ENCODE measurements at places on chromosomes 4 and X. TPM values are rescaled to one million over a fixed set of nuclear protein-coding genes. Genes with fewer than 3 reads are reported as not detected.

GRCh38 chr4:173411106-173411693 is 12.3 kb upstream of the SCRG1 start:
- no peaks in the 10 kb centered on the region for H3K4me1 ChIP-seq
- no peak overlapping the region for H3K27ac ChIP-seq
- H3K27me3 ChIP-seq: no peaks in the 10 kb centered on the region
- no peak overlapping the region for H3K4me3 ChIP-seq
- no peak for DNase-seq
- H3K36me3 ChIP-seq: no peaks in the 10 kb centered on the region

GRCh38 chrX:102345916-102346315 is 93.9 kb downstream of the NXF2B start:
- H3K4me3 ChIP-seq: no peak overlapping the region
- no peaks in the 10 kb centered on the region for H3K27me3 ChIP-seq
- H3K36me3 ChIP-seq: no peaks in the 10 kb centered on the region
- DNase-seq: peak; percentile 10
- H3K4me1 ChIP-seq: no peaks in the 10 kb centered on the region

DNA sequence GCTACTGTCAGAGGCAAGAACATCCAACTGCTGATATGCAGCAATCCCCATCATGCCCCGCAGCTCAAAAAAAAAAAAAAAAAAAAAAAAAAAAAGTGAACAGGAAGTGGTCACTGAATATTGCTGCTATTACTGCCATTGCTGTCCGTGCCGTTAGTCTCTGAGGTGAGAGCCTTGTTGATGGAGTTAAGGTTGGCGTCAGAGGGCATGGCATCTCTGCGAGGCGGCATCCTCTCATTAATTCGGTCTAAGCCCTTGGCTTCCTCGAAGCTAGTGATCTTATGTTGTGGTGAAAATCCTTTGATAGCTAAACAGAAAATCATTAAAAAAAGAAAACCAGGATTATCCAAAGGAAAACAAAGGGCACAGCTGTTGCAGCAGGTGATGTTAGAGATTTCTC is 321.6 kb downstream of the PPP3CA start:
- peaks cover 13% of the 10 kb centered on the region for H3K4me1 ChIP-seq
- no peaks in the 10 kb centered on the region for H3K27me3 ChIP-seq
- no peak overlapping the region for H3K27ac ChIP-seq
- H3K4me3 ChIP-seq: no peak overlapping the region

DNA sequence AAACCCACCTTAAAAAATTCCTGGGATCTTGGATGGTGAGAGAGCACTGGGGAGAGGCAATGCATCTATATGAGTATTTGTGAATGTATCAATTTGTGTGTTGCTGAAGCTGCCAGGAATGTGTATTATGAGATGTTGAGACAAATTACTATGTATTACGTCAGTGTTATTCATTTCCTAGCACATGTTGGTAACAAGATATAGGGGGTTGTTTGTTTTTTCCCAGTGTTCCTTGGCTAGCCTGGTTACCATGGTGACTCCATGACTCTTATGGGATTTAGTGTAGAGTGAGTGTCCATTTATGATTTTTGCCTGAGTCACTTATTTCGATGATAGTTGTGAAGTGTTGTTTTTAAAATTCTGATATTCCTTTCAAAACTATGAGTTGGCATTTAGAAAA is 65.6 kb downstream of the RAB40A start:
- no peaks in the 10 kb centered on the region for H3K36me3 ChIP-seq
- DNase-seq: no peak
- H3K27me3 ChIP-seq: no peaks in the 10 kb centered on the region

GRCh38 chr4:111781611-111782010 is 363.6 kb upstream of the FAM241A start:
- DNase-seq: no peak
- no peak overlapping the region for H3K27ac ChIP-seq
- no peaks in the 10 kb centered on the region for H3K4me1 ChIP-seq
- H3K27me3 ChIP-seq: no peaks in the 10 kb centered on the region
- no peaks in the 10 kb centered on the region for H3K36me3 ChIP-seq
- no peak overlapping the region for H3K4me3 ChIP-seq

- H3K4me3 ChIP-seq: no peak overlapping the region
- no peaks in the 10 kb centered on the region for H3K27me3 ChIP-seq
- H3K27ac ChIP-seq: no peak overlapping the region
- H3K4me1 ChIP-seq: peaks cover 33% of the 10 kb centered on the region
Observed at GRCh38 chrX:133335027-133335426, 80.3 kb downstream of the GPC4 start.

DNA sequence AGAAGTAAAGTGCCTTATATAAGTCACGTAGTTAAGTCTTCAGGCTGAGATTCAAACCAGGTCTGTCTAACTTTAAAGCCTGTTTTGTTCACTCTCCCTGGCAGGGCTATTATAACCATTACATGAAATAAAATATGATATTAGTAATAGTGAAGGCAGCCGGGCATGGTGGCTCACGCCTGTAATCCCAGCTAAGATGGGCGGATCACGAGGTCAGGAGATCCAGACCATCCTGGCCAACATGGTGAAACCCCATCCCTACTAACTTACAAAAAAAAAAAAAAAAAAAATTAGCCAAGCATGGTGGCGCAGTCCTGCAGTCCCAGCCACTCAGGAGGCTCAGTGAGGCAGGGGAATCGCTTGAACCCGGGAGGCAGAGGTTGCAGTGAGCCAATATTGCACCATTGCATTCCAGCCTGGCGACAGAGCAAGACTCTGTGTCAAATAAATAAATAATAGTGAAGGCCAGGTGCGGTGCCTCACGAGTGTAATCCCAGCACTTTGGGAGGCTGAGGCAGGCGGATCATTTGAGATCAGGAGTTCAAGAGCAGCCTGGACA is 22.1 kb upstream of the SOWAHD start:
- DNase-seq: no peak
- H3K4me3 ChIP-seq: no peak overlapping the region
- no peaks in the 10 kb centered on the region for H3K4me1 ChIP-seq
- no peaks in the 10 kb centered on the region for H3K36me3 ChIP-seq

- H3K27ac ChIP-seq: peak within 1 kb of the TSS; percentile 71
- no peaks in the 10 kb centered on the region for H3K4me1 ChIP-seq
- DNase-seq: no peak
- H3K36me3 ChIP-seq: no peaks in the 10 kb centered on the region
Observed at GRCh38 chrX:67543818-67544217, at the start of gene AR. Gene AR, plus strand, starts transcription at chrX:67544021. Its CDS starts 1,126 bp downstream, at chrX:67545147.

GRCh38 chrX:30241724-30242415 is at the start of gene MAGEB4:
Gene MAGEB4, plus strand, starts transcription at chrX:30242000. Its CDS starts 136 bp downstream, at chrX:30242136.
- H3K4me1 ChIP-seq: no peaks in the 10 kb centered on the region
- no peak within 1 kb of the TSS for H3K27ac ChIP-seq
- H3K4me3 ChIP-seq: no peak within 1 kb of the TSS

DNA sequence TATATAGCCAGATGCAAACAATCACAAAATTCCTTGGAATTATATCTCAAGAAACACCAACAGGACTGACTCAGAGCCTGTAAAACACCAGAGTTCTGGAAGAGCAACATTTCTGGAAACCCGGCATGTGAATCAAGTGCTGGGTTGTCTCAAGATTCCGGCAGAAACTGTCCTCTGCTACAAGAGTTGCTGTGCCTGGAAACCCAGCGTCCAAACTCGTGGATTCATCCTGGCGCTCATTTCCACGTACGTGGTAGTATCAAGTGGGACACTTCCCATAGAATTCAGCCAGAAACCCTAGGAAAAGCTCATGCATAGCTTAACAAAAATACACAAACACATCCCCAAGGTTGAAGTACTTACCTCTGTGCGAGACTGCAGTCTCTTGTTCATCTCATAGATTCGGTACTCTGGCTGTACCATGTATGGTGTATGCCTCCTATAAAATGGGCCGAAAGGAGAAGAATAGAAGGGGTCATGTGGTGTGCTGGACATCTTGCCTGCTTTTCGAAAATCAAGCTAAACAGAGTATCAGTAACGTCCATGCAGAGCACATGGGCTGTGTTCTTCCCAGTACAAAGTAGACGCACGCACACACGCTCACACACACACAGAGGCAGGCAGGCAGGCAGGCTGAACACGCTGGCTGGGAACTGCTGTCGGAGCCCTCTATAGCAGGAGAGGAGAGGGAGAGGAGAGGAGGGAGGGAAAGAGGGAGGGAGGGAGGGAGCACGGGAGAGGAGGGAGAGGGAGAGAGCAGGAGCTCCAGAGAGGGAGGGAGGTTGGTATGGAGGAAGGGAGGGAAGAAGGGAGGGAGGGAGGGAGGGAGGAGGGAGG is at the start of gene LDB2:
Gene LDB2 (minus strand): TSS at position 655 of the 837 bp plus-strand sequence.
- H3K4me1 ChIP-seq: no peaks in the 10 kb centered on the region
- H3K4me3 ChIP-seq: peak within 1 kb of the TSS; percentile 64
- H3K27ac ChIP-seq: no peak within 1 kb of the TSS

GRCh38 chr4:55636656-55636999 is 530 bp upstream of the NMU start:
- H3K36me3 ChIP-seq: no peaks in the 10 kb centered on the region
- no peaks in the 10 kb centered on the region for H3K27me3 ChIP-seq
- no peak overlapping the region for H3K27ac ChIP-seq

- no peak overlapping the region for H3K27ac ChIP-seq
- no peak for DNase-seq
- no peaks in the 10 kb centered on the region for H3K4me1 ChIP-seq
- no peak overlapping the region for H3K4me3 ChIP-seq
- H3K36me3 ChIP-seq: peaks cover 26% of the 10 kb centered on the region
Observed at GRCh38 chr4:5656415-5656814, 51.9 kb downstream of the EVC2 start.

DNA sequence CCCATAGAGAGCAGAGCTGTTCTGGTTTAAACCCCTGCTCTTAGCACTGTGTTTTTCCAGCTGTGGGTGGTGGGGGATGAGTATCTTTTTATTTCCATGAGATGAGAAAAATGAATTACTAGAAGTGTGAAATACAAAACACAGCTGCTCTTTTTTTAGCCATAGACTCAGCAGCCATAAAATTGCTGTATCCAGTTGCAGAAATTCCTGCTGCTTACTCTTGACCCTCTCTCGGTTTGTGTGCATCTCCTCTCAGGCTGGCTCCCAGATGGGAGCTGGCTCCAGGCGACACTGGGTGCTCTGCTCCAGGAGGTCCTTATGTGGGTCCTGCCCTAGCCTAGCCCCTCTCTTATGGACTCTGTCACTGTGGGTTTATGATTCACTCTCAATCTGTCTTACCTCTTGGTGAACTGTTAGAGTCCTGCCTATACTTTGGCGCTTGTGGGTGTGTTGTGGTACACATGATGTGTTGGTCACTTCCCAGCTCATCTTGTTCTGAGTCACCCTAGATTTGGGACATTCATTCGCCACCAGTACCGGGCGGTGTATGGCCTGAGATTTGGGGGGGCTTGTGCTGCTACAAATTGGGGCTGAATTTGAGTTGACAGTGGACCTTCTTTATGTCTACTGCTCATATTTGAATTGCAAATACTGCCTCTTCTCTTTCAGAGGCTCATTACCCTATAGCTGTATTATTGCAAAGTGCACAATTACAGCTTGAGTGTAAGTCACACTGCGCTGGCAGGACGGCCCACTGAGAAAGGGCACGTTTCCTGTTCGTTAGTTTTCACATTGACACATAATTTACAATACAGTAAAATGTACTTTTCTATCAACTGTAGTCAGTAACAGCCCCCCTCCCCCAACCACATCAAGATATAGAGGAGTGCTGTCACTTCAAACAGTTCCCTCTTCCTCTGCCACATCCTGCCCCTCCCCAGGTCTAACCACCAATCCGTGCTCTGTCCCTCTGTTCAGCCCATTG is 46.9 kb upstream of the MSANTD1 start:
- no peak overlapping the region for H3K4me3 ChIP-seq
- DNase-seq: no peak
- H3K36me3 ChIP-seq: peaks cover 14% of the 10 kb centered on the region
- H3K27ac ChIP-seq: no peak overlapping the region

- H3K27ac ChIP-seq: no peak overlapping the region
- H3K4me1 ChIP-seq: no peaks in the 10 kb centered on the region
- H3K4me3 ChIP-seq: no peak overlapping the region
- H3K36me3 ChIP-seq: no peaks in the 10 kb centered on the region
Observed at GRCh38 chr4:106914223-106914622, 121.9 kb downstream of the DKK2 start.

DNA sequence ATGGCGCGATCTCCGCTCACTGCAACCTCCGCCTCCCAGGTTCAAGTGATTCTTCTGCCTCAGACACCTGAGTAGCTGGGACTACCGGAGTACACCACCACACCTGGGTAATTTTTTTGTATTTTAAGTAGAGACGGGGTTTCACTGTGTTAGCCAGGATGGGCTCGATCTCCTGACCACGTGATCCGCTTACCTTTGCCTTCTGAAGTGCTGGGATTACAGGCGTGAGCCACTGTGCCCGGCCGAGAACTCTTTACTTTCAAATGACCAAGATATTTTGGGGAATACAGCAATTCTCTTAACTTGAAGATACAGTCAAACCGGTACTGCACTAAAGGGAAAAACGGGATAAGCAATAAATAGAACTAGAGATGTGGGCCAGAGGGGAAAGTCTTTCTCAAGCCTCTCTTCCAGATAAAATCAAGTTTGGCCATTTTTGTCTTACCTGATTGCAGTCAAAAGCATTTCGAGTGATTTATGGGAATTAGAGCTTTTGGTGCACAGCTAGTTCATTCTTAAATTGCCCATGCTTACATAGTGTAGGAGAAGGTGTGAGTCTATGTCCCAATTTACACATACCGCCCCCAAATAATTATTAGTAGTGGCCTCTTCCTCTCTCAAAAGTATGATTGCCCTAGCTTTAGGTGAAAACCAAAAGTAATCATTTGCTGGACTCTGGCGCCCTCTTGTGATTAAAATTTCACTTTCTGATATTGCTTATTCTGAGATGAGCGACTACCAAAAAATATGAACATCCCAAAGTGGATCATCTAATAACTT is 53.2 kb upstream of the ABCG2 start:
- no peak overlapping the region for H3K27ac ChIP-seq
- DNase-seq: no peak
- no peaks in the 10 kb centered on the region for H3K27me3 ChIP-seq
- no peaks in the 10 kb centered on the region for H3K36me3 ChIP-seq

DNA sequence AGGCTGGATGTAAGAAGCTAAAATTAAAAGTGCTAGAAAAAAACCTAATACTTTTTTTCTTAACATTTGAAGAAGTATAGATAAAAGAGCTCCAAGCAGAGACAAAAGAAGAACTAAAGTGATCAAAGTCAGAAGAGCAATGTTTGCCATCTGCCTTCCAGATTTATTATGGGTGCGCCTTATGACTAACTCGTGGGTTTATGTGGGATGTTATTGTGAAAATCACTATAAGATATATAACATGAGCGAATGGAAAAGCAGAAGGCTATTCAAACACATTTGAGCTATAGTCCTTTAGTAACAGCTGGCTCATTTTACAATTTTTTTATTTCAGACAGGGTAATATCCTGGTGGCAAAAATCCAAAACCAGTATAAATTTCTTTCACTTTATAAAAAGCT is 1040.7 kb downstream of the RAPGEF2 start:
- no peaks in the 10 kb centered on the region for H3K4me1 ChIP-seq
- no peak for DNase-seq

- no peaks in the 10 kb centered on the region for H3K36me3 ChIP-seq
- H3K4me3 ChIP-seq: no peak overlapping the region
- DNase-seq: no peak
- peaks cover 58% of the 10 kb centered on the region for H3K4me1 ChIP-seq
Observed at GRCh38 chr4:139919521-139919920, 234.5 kb downstream of the MAML3 start.

TSPAN6 gene
- total RNA-seq: 13.0 TPM

CXCL1 gene
- total RNA-seq: 0.68 TPM

CTAG2 gene
- total RNA-seq: not detected

NXF2 gene
- total RNA-seq: not detected

SMIM20 gene
- total RNA-seq: 20.1 TPM

ACE2 gene
- 4.6 TPM for total RNA-seq

GC gene
- not detected for total RNA-seq

TMPRSS11D gene
- not detected for total RNA-seq
